GM23248 (cell line): ENCODE measurements at places on chromosomes 6 and 20. TPM values are rescaled to one million over a fixed set of nuclear protein-coding genes. Genes with fewer than 3 reads are reported as not detected.

BMP2 gene
- 0.38 and 0.76 TPM in 2 replicates for total RNA-seq

DNA sequence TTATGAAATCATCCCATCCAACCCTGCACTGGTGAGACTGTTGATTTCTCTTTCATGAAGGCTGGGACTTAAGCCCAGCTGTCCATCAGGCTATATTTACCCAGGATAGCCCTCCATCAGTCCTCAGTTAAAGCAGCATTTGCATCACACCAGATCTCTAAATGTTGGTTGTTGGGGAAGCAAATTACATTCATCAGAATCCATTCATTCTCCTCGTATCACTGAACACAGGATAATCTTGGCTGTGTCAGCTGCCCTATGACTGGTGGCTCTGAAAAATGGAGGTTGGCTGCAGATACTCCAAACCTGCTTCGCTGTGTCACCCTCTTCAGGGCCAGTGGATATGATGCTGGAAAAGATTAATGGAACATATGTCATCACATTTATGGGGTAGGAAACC, 718.3 kb downstream of the KIF16B start:
- H3K36me3 ChIP-seq, result no peaks in the 10 kb centered on the region
- H3K4me1 ChIP-seq, result no peaks in the 10 kb centered on the region
- H3K4me3 ChIP-seq, result no peak overlapping the region
- no peak for DNase-seq
- H3K27ac ChIP-seq, result no peak overlapping the region

WFDC5 gene
- not detected in 2 replicates for total RNA-seq

DNA sequence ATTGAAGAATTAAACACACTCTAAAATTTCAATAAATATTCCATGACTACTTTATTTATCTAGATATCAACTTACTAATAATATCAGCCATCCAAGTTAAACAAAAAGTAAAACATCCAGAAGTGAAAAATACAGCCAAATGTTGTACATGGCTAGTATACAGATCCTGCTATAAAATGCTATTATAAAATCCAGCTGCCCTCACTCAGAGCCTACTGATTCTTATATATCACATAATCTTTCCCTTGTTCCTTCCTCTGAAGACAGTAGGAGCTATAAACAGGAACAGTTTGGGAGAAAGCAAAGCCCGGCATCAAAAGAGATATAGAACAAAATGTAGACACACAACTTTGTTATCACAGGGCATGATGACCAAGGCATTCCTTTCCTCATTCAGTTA, 212.9 kb downstream of the PLCB4 start:
- H3K4me3 ChIP-seq, result no peak overlapping the region
- DNase-seq, result no peak
- H3K27ac ChIP-seq, result no peak overlapping the region
- no peaks in the 10 kb centered on the region for H3K27me3 ChIP-seq
- H3K4me1 ChIP-seq, result peaks cover 12% of the 10 kb centered on the region
- H3K36me3 ChIP-seq, result no peaks in the 10 kb centered on the region

CCN6 gene
- total RNA-seq, result not detected in 2 replicates

RBPJL gene
- total RNA-seq, result not detected in 2 replicates

PI16 gene
- 181 and 227 TPM in 2 replicates for total RNA-seq

DNA sequence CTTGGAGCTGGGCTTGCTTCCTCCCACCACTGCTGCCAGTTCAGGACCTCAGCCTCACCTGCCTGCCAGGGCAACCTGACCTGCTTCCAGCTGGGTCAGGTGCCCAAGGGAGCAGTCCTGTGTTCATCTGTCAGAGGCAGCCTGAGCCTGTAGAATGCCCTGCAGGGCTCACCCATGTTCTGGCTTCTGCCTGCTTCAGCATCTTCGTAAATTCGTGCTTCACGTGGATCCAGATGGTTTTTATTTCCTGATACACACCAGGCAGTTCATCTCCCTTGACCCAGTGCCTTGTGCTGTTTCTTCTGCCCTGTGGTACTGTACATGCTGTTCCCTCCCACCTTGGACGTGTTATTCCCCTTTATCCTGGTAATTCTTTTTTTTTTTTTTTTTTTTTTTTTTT, 50.2 kb downstream of the ARID1B start:
- DNase-seq, result peak; percentile 51
- 0 out of 2 replicates have a peak, but pooled peaks cover 4% of the 10 kb centered on the region for H3K36me3 ChIP-seq
- H3K4me1 ChIP-seq, result peaks cover 34% of the 10 kb centered on the region
- 0 out of 2 replicates have a peak overlapping the region, but pooled peaks have one; percentile 43 for H3K4me3 ChIP-seq
- no peaks in the 10 kb centered on the region for H3K27me3 ChIP-seq
- H3K27ac ChIP-seq, result peak overlapping the region; percentile 96

GRCh38 chr6:40425192-40425919, 161.8 kb downstream of the LRFN2 start:
- no peaks in the 10 kb centered on the region for H3K27me3 ChIP-seq
- no peak overlapping the region for H3K27ac ChIP-seq
- H3K4me1 ChIP-seq, result no peaks in the 10 kb centered on the region
- no peak overlapping the region for H3K4me3 ChIP-seq
- DNase-seq, result peak; percentile 7

GRCh38 chr6:90162648-90163387, 133.8 kb downstream of the BACH2 start:
- no peaks in the 10 kb centered on the region for H3K4me1 ChIP-seq
- H3K27me3 ChIP-seq, result peaks cover 17% of the 10 kb centered on the region; the same call in 1 of the 2 replicates

BTBD9 gene
- total RNA-seq, result 11.9 and 13.7 TPM in 2 replicates
